Activated CD4-positive, alpha-beta T cell treated with anti-CD3 and anti-CD28 coated beads, Interleukin-2, amount 10 ng/mL, durations not matched to agents 7 days and 5 days (primary cell): ENCODE measurements at places on chromosomes 3 and 15. TPM values are rescaled to one million over a fixed set of nuclear protein-coding genes. Genes with fewer than 3 reads are reported as not detected.

DNA sequence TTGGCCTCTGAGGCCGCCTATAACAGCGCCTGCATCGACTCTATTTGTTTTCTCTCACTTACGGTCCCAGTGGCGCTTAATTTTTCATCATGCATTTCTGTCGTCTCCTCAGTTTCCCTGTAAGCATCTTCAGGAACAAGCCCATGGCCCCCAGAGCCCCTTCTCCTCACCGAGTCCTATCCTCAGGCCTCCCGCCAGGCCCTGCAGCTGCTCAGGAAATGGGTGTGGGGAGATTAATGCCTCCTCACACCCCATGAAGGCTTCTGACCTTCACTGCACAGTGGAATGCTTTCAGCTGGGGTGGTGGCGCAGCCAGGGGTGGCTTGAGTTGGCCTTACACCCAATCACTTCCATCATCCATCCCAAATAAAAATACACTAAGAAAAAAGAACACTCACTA lies 260.4 kb downstream of the FAM43A start:
- no peak overlapping the region for H3K27ac ChIP-seq
- H3K4me3 ChIP-seq: no peak overlapping the region
- H3K36me3 ChIP-seq: no peaks in the 10 kb centered on the region
- H3K27me3 ChIP-seq: no peaks in the 10 kb centered on the region
- no peaks in the 10 kb centered on the region for H3K4me1 ChIP-seq

- H3K27ac ChIP-seq: no peak overlapping the region
- no peaks in the 10 kb centered on the region for H3K36me3 ChIP-seq
- peaks cover 10% of the 10 kb centered on the region for H3K4me1 ChIP-seq
- no peak overlapping the region for H3K4me3 ChIP-seq
These were observed 50.6 kb downstream of the KY start for GRCh38 chr3:134600206-134600605.

DNA sequence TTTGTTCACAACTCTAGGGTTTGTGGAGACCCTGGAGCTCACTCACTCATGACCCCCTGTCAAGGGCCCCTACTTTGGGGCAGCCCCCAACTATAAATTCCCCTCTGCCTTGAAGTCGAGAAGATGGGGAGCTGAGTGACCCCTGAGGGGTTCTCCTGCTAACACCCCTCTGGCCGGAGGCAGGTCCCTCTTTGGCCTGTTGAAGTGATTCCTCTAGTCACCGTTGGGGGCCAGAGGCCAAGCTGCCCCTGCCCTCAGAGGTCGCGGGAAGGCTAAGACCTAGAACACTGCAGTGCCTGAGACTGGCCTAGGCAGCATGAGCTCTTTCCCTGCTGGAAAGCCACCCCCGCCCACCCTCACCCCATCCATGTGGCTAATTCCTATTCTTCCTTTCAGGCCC lies 15.4 kb upstream of the SKOR1 start:
- no peak overlapping the region for H3K27ac ChIP-seq
- H3K27me3 ChIP-seq: peaks cover 3% of the 10 kb centered on the region
- peaks cover 4% of the 10 kb centered on the region for H3K4me1 ChIP-seq
- H3K36me3 ChIP-seq: no peaks in the 10 kb centered on the region
- no peak overlapping the region for H3K4me3 ChIP-seq

- H3K36me3 ChIP-seq: peaks cover 38% of the 10 kb centered on the region
- no peak overlapping the region for H3K4me3 ChIP-seq
- H3K27me3 ChIP-seq: no peaks in the 10 kb centered on the region
- peaks cover 43% of the 10 kb centered on the region for H3K4me1 ChIP-seq
- DNase-seq: no peak
- no peak overlapping the region for H3K27ac ChIP-seq
These were observed 67.0 kb downstream of the ZNF609 start for GRCh38 chr15:64527263-64527984.

- H3K4me3 ChIP-seq: no peak overlapping the region
- H3K27me3 ChIP-seq: no peaks in the 10 kb centered on the region
- no peak for DNase-seq
- H3K36me3 ChIP-seq: peaks cover 20% of the 10 kb centered on the region
These were observed 21.2 kb downstream of the NR1D2 start for GRCh38 chr3:23966328-23966727.

DNA sequence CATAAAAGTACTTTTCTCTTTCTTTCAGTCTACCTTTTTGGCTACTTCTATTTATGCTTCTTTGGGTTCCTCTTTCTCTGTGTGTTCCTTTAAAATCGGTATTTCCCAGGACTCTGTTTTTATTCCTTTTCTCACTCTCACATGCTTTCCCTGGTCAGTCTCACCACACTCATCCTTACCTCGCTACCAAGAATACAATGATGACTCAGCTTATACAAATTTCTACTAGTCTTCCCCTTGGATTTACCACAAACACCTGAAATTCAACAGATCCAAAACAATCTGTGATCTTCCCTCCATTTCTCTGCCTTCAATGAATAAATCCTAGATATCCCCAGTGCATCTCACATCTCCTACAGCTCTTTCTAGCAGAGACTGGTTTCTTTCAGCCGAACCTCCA lies 52.9 kb downstream of the TUBGCP4 start:
- H3K4me1 ChIP-seq: peaks cover 11% of the 10 kb centered on the region
- DNase-seq: no peak
- H3K27me3 ChIP-seq: no peaks in the 10 kb centered on the region
- H3K4me3 ChIP-seq: no peak overlapping the region
- no peak overlapping the region for H3K27ac ChIP-seq

GRCh38 chr3:134803051-134803505 lies 8.0 kb downstream of the EPHB1 start:
- peak overlapping the region; percentile 84 for H3K27ac ChIP-seq
- peak; percentile 59 for DNase-seq
- H3K27me3 ChIP-seq: peaks cover 25% of the 10 kb centered on the region

- H3K4me3 ChIP-seq: no peak overlapping the region
- no peak overlapping the region for H3K27ac ChIP-seq
- H3K27me3 ChIP-seq: no peaks in the 10 kb centered on the region
- peaks cover 32% of the 10 kb centered on the region for H3K4me1 ChIP-seq
- DNase-seq: no peak
- H3K36me3 ChIP-seq: no peaks in the 10 kb centered on the region
These were observed 103.6 kb downstream of the APBA2 start for GRCh38 chr15:28989239-28989830.

- no peak overlapping the region for H3K4me3 ChIP-seq
- DNase-seq: no peak
- H3K27me3 ChIP-seq: no peaks in the 10 kb centered on the region
- H3K4me1 ChIP-seq: no peaks in the 10 kb centered on the region
- H3K36me3 ChIP-seq: no peaks in the 10 kb centered on the region
These were observed 107.5 kb downstream of the CHCHD6 start for GRCh38 chr3:126811530-126811929.

- no peak overlapping the region for H3K27ac ChIP-seq
- H3K4me3 ChIP-seq: no peak overlapping the region
- no peaks in the 10 kb centered on the region for H3K36me3 ChIP-seq
- H3K27me3 ChIP-seq: peaks cover 7% of the 10 kb centered on the region
These were observed 455 bp upstream of the TRPM1 start for GRCh38 chr15:31102039-31102321.

ROBO2 gene
- not detected for total RNA-seq

GOLGA8J gene
- not detected for total RNA-seq

TUBGCP4 gene
- 35.0 TPM for total RNA-seq

BCL2A1 gene
- 14.2 TPM for total RNA-seq
